Suppressor macrophage treated with lipopolysaccharide for 1 hour (primary cell): ENCODE measurements at places on chromosomes 7 and 10.

- DNase-seq = no peak
These were observed 6.2 kb downstream of the PAXIP1 start for GRCh38 chr7:154996756-154997155.

DNA sequence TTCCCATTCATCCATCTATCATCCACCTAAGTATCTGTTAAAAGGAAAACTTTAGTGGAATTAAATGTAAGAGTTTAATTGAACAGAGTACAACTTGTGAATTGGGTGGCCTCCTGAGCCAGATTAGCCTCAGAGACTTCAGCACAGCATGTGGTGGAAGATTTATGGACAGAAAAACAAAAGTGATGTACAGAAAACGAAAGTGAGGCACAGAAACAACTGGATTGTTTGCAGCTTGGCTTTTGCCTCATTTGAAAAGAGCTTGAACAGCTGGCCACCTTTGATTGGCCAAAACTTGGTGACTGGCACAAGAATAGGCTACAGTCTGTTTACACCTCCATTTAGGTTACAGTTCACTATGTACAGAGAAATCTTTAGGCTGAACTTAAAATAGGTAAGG is 1463.4 kb upstream of the CELF2 start:
- DNase-seq = no peak

- DNase-seq = no peak
These were observed 129.2 kb downstream of the BTAF1 start for GRCh38 chr10:92052741-92053140.

DNA sequence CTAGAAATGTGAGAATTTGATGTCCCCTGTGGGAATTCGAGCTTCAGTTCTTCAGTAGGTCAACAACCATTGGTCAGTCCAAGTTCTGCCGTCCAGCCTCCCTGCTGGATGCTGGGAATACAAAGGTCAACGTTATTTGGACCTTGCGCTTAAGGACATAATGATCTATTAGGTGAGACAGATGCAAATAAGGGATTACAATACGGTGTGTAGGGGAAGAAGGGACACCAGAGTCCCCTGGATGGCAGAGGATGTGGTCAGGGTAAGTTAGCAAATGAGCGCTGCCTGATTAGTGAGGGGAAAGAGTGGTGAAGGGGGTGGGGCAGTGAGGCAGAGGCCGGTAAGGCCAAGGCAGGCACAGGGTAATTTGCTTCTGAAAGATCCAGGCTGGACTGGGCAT is 16.2 kb downstream of the CCNY start:
- no peak for DNase-seq

DNA sequence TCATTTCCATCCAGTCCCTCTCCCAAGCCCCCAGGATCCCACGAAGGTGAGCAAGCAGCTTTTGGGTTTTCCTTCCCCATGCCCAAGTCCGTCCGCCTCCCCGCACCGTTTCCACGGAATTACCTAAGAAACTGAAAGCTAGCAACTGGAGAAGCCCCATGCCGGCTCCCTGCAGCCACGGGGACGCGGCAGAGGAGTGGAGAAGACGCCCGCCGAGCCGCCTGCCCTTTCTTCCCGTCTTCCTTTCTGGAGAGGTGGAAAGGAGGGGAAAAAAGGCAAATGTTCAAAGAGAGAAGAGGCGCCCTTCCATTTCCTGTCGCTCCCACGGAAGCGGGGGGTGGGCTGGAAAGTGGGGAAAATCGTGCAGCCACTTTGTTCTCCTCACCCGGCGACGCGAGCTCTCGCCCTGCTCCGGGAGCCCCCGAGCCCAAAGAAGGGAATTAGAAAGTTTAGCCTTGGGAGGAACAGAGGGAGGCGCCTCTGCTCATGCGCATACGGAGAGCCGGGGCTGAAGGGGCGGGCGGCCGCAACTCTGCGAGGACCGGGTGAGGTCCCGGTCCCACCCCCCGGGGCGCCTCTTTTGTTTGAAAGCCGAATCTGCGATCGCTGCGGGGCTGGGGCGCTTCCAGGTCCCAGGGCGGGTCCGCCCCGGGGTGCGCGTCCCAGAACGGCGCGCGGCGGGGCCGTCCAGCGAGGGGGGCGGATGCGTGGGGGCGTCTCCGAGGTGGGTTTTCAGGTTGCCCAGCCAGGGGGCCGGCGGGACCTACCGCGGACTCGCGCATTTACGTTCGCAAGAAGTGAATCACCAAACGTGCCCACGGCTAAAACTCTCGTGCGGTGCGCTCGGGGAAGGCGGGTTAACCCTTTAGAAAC is at the start of gene LAMB1:
Gene LAMB1 (minus strand): TSS at position 436 of the 873 bp plus-strand sequence. CDS start 276 bp downstream, at position 160.
- DNase-seq = no peak

- no peak for DNase-seq
These were observed 3.1 kb upstream of the MACC1 start for GRCh38 chr7:20220293-20220761.

DNA sequence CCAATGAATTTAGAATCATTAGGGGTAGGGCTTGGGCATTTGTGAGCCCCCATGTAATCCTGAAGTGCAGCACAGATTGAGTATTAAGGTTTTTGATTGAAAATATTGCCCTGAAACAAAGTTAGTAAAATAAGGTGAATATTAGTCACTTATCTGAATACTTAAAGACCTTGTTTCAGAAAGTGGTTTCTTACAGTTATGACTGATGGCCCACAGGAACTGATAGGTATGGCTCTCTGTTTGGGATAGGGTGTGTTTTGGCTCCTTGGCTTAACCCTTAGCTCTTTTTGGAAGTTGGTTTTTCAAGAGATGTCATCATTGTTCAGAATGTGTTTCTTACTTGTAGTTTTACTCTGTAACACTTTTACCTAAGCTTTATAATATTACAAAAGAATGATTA is 34.8 kb downstream of the MDFIC start:
- no peak for DNase-seq

GRCh38 chr7:142496545-142496991 is 238.7 kb upstream of the PRSS58 start:
- DNase-seq = peak; percentile 66

GRCh38 chr10:110078317-110078716 is 70.5 kb downstream of the ADD3 start:
- no peak for DNase-seq
